ENCODE measurements at places on chromosomes 5 and 9. TPM values are rescaled to one million over a fixed set of nuclear protein-coding genes. Genes with fewer than 3 reads are reported as not detected.

GRCh38 chr5:38465702-38466423 is 90.6 kb downstream of the LIFR start:
- peaks cover 2% of the 10 kb centered on the region for H3K27me3 ChIP-seq
- no peak overlapping the region for H3K27ac ChIP-seq
- no peak for DNase-seq
- H3K36me3 ChIP-seq: peaks cover 4% of the 10 kb centered on the region
- peaks cover 15% of the 10 kb centered on the region for H3K4me1 ChIP-seq

DNA sequence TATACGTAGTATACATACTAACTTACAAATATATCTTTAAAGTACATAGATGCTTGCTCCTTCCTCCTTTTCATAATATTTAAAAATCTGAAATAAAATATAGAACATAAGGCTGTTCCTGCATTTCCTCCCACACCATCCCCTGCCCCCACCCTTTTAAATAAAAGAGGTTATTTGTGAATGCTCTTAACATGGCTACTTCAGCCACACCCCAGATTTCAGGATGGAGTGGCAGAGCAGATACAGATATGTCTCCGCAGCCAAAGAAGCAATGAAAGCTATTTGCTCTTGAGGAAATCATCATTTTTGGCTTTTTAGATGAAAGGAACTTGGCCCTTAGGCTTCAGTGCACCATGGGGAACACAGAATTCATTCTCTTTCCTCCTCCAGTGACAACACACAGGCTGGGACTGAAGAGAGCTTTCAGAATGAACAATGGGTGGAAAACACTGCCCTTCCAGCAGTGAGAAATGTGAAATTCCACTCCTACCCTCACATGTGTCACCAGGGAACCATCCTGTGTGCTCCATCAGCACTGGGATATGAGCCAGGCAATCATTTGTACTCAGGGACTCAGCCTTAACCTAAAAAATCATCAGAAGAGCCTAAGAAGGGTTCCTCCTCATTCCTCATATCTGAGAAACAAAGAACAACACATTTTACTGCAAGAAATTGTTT is 134.3 kb downstream of the PPP2R2B start:
- no peaks in the 10 kb centered on the region for H3K36me3 ChIP-seq
- peaks cover 10% of the 10 kb centered on the region for H3K4me1 ChIP-seq
- H3K4me3 ChIP-seq: no peak overlapping the region
- H3K27me3 ChIP-seq: peaks cover 2% of the 10 kb centered on the region
- H3K27ac ChIP-seq: peak overlapping the region; percentile 89
- DNase-seq: peak; percentile 13

DNA sequence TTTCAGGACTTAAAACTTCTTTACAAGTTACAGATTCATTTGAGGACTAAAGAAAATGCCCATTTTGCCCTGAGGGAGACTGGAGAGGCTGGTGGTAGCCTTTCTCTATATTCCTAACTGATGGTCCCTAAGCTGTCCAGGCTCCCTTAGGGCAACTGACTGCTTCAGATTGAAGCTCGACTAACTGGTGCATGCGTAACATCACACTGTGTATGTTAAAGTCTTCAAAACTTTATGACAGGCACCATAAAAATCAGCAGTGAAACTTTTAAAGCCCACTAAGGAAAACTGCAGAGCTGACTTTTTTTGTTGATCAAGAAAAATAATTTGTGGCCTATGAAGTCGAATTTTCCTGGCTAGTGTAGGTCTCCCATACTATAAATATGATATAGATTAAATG is 233.0 kb upstream of the RPS23 start:
- H3K4me3 ChIP-seq: no peak overlapping the region
- no peaks in the 10 kb centered on the region for H3K27me3 ChIP-seq
- H3K36me3 ChIP-seq: peaks cover 4% of the 10 kb centered on the region
- no peak overlapping the region for H3K27ac ChIP-seq
- no peak for DNase-seq

- no peak overlapping the region for H3K27ac ChIP-seq
- peaks cover 1% of the 10 kb centered on the region for H3K27me3 ChIP-seq
- no peak overlapping the region for H3K4me3 ChIP-seq
- DNase-seq: no peak
These were observed 47.0 kb downstream of the KCNV2 start for GRCh38 chr9:2764353-2764752.

DNA sequence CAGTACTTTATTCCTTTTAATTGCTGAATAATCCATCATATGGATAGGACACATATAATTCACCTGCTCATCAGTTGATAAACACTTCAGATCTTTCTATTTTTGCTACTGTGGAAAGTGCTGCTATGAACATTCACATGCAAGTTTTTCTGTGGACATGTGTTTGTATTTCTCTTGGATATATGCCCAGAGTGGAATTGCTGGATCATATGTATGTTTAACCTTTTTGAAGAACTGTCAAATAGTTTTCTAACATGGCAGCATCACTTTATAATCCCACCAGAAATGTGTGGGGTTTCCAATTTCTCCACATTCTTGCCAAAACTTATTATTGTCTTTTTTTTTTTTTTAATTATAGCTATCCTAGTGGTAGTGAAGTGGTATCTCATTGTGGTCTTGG is 15.1 kb downstream of the CARTPT start:
- H3K4me1 ChIP-seq: peaks cover 4% of the 10 kb centered on the region
- no peak overlapping the region for H3K4me3 ChIP-seq
- DNase-seq: no peak
- no peaks in the 10 kb centered on the region for H3K36me3 ChIP-seq
- H3K27me3 ChIP-seq: no peaks in the 10 kb centered on the region
- no peak overlapping the region for H3K27ac ChIP-seq

Gene NUDT2
- 16.8 TPM for total RNA-seq

Measured in endothelial cell (in vitro differentiated cells).